ENCODE measurements at places on chromosomes 1 and 21.
A peak's percentile ranks its signal among the peaks of the same experiment; 100 is the strongest.

- H3K4me3 ChIP-seq = no peak overlapping the region
- no peaks in the 10 kb centered on the region for H3K36me3 ChIP-seq
- peaks cover 10% of the 10 kb centered on the region for H3K4me1 ChIP-seq
- H3K27ac ChIP-seq = no peak overlapping the region
Observed at GRCh38 chr1:222979561-222979960, 163.5 kb downstream of the TLR5 start.

- H3K4me3 ChIP-seq = no peak overlapping the region
- no peaks in the 10 kb centered on the region for H3K27me3 ChIP-seq
- no peaks in the 10 kb centered on the region for H3K36me3 ChIP-seq
- H3K4me1 ChIP-seq = peaks cover 6% of the 10 kb centered on the region
- no peak for DNase-seq
- H3K27ac ChIP-seq = no peak overlapping the region
Observed at GRCh38 chr1:211329764-211330201, 3.1 kb downstream of the TRAF5 start.

GRCh38 chr1:201706109-201706508 lies 122.8 kb upstream of the IPO9 start:
- H3K4me1 ChIP-seq = peaks cover 16% of the 10 kb centered on the region
- H3K4me3 ChIP-seq = no peak overlapping the region
- no peak for DNase-seq
- H3K36me3 ChIP-seq = no peaks in the 10 kb centered on the region
- H3K27ac ChIP-seq = no peak overlapping the region

DNA sequence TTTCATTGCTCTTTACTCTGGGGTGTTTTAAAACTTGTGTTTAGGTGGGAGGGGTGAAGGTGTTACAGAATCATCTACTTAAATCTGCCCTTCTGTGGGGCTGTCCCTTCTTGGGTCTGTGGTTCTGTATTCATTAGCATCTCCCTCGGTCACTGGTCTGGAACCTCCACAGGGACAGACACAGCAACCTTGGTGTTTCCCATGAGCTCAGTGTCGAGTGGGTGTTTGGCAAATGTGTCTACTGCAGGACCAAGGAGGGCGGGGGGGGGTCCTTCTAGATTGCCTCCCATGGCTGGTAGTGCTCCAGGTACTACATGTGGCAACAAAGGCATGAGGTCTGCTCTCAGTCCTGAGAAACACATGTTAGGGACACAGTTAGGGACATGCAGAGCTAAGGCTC lies 273.4 kb downstream of the PCP4 start:
- H3K27me3 ChIP-seq = no peaks in the 10 kb centered on the region
- H3K27ac ChIP-seq = no peak overlapping the region
- H3K36me3 ChIP-seq = no peaks in the 10 kb centered on the region
- no peak overlapping the region for H3K4me3 ChIP-seq
- no peak for DNase-seq

DNA sequence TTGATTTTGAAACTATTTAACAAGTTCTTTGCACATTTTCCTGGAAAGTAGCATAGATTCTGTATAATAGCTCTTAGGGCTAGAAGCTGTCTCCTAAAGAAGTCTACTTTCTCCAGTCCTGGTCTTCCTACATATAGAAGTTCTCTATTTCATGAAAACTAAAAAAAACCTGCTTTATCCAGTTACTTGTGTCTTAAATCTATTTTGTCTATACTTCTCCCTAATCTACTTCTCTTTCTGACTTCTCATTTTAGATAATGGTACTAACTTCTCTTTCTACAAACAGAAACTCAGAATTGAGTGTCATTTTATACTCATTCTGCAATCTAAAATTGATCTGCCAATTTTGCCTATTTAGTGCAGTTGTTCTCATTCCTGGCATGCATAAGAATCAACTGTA lies 28.7 kb downstream of the PDE4B start:
- no peaks in the 10 kb centered on the region for H3K27me3 ChIP-seq
- DNase-seq = no peak
- no peak overlapping the region for H3K4me3 ChIP-seq
- no peak overlapping the region for H3K27ac ChIP-seq

GRCh38 chr1:226578946-226579578 lies 30.5 kb downstream of the STUM start:
- DNase-seq = no peak
- H3K4me1 ChIP-seq = no peaks in the 10 kb centered on the region
- H3K27ac ChIP-seq = no peak overlapping the region
- H3K36me3 ChIP-seq = no peaks in the 10 kb centered on the region

- no peaks in the 10 kb centered on the region for H3K27me3 ChIP-seq
- no peak overlapping the region for H3K4me3 ChIP-seq
- H3K36me3 ChIP-seq = no peaks in the 10 kb centered on the region
- DNase-seq = no peak
- H3K27ac ChIP-seq = no peak overlapping the region
- no peaks in the 10 kb centered on the region for H3K4me1 ChIP-seq
Observed at GRCh38 chr1:111679541-111679940, 59.7 kb downstream of the INKA2 start.

DNA sequence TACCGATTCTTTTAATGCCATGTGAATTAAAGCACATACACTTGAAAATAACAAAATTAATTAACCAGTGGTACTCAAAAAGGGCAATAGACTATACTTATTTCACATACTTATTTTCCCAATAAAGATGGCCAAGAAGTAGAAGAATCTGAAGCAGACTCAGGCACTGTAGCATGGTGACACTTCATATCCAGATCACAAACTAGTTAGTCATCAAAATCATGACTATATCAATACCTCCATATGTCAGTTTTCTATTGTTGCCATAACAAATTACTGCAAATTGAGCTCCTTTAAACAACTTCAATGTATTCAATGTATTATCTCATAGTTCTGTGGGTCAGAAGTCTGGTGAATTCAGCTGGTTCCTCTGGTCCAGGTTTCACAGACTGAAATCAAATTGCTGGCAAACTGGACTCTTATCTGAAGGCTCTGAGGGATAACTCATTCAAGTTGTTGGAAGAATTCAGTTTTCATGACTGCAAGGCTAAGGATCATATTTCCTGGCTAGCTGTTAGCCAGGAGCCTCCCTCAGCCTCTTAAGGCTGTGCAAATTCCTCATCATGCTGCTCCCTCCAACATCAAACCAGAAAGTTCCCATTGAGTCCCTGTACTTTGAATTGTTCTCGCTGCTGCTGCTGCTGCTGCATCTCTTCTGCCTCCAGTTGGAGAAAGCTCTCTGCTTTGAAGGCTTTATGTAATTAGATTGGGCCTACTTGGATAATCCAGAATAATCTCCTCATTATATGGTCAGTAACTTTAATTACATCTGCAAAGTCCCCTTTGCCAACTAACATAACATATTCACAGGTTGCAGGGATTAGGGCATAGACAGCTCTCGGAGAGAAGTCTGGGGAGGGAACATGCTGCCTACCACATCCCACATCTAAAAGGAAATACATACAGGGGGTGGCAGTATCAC lies 91.5 kb downstream of the MRPL39 start:
- H3K27ac ChIP-seq = peak overlapping the region; percentile 34
- no peak overlapping the region for H3K4me3 ChIP-seq
- DNase-seq = no peak
- H3K36me3 ChIP-seq = no peaks in the 10 kb centered on the region

GRCh38 chr1:70979881-70980280 lies 67.7 kb downstream of the PTGER3 start:
- no peaks in the 10 kb centered on the region for H3K36me3 ChIP-seq
- no peak for DNase-seq
- no peaks in the 10 kb centered on the region for H3K4me1 ChIP-seq
- no peak overlapping the region for H3K27ac ChIP-seq

GRCh38 chr1:153957744-153958110 lies 685 bp downstream of the CRTC2 start:
- peak overlapping the region; percentile 65 for H3K4me3 ChIP-seq
- H3K27ac ChIP-seq = peak overlapping the region; percentile 84
- peaks cover 37% of the 10 kb centered on the region for H3K4me1 ChIP-seq
- DNase-seq = no peak
- peaks cover 6% of the 10 kb centered on the region for H3K36me3 ChIP-seq
- no peaks in the 10 kb centered on the region for H3K27me3 ChIP-seq

- H3K4me1 ChIP-seq = no peaks in the 10 kb centered on the region
- DNase-seq = no peak
- peaks cover 76% of the 10 kb centered on the region for H3K27me3 ChIP-seq
- no peaks in the 10 kb centered on the region for H3K36me3 ChIP-seq
Observed at GRCh38 chr1:160080381-160081100, 797 bp upstream of the KCNJ9 start.

- H3K27me3 ChIP-seq = no peaks in the 10 kb centered on the region
- DNase-seq = peak; percentile 17
- H3K4me3 ChIP-seq = no peak overlapping the region
- H3K4me1 ChIP-seq = peaks cover 5% of the 10 kb centered on the region
Observed at GRCh38 chr1:46406881-46407608, 12.9 kb downstream of the FAAH start.

- H3K27ac ChIP-seq = no peak overlapping the region
- no peak overlapping the region for H3K4me3 ChIP-seq
- H3K36me3 ChIP-seq = peaks cover 6% of the 10 kb centered on the region
- no peaks in the 10 kb centered on the region for H3K4me1 ChIP-seq
Observed at GRCh38 chr1:113940365-113941244, 11.5 kb downstream of the HIPK1 start.

DNA sequence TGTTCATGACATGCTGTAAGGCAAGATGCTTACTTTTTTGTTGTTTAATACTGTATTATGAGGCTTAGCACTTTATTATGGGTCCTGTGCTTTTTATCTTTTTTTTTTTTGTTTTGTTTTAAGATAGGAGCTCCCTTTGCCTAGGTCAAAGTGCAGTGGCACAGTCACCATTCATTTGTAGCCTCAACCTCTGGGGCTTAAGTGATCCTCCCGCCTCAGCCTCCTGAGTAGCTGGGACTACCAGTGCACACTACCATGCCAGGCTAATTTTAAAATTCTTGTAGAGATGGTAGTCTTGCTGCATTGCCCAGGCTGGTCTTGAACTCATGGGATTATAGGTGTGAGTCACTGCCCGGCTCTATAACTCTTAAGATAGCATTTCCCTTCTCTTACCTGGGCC lies 4.6 kb downstream of the UBAP2L start:
- H3K27ac ChIP-seq = no peak overlapping the region
- no peak for DNase-seq
- H3K4me3 ChIP-seq = no peak overlapping the region
- peaks cover 25% of the 10 kb centered on the region for H3K4me1 ChIP-seq
- H3K36me3 ChIP-seq = peaks cover 40% of the 10 kb centered on the region

- peaks cover 5% of the 10 kb centered on the region for H3K4me1 ChIP-seq
- H3K27me3 ChIP-seq = no peaks in the 10 kb centered on the region
- peak overlapping the region; percentile 6 for H3K27ac ChIP-seq
Observed at GRCh38 chr1:231724876-231725647, 98.5 kb downstream of the DISC1 start.

DNA sequence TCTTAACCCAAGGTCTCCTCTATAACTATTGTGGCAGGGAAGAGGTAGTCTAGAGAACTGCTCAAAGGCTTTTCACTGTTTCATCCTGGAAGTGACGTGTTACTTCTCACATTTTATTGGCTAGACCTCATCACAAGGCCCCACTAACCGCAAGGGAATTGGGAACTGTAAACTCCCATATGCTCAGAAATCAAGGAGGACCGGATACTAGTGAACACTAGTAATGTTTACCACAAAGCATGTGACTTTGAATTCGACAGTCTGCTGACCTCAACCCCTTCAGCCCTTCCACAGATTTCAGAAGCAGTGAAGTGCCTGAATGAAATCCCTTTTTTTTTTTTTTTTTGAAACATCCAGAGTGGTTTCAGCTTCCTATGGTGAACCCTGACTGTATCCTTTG lies 3.4 kb upstream of the EEIG2 start:
- DNase-seq = no peak
- no peak overlapping the region for H3K27ac ChIP-seq
- no peak overlapping the region for H3K4me3 ChIP-seq
- no peaks in the 10 kb centered on the region for H3K36me3 ChIP-seq

- H3K36me3 ChIP-seq = no peaks in the 10 kb centered on the region
- H3K4me3 ChIP-seq = no peak overlapping the region
- no peaks in the 10 kb centered on the region for H3K4me1 ChIP-seq
- peak; percentile 36 for DNase-seq
- H3K27me3 ChIP-seq = no peaks in the 10 kb centered on the region
Observed at GRCh38 chr1:209900734-209901133, 37.3 kb upstream of the SYT14 start.

DNA sequence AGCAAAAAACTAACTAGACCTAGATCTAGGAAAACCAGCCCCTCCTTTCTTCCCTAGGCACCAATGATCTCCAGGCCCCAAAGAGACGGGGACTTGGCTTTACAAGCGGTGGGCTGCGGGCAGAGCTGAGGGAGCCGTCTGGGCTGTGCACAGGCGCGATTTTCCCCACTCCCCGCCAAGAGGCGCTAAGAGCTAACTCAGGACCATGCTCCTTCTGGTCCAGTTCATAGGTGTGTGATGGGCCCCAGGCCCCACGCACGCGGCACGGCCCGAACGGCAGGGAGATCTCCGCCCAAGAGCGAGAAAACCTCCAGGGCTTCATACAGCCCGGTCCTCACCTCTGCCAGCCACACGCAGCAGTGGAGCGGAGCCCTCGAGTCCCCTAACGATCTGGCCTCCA lies 7.5 kb upstream of the GPR153 start:
- DNase-seq = no peak
- H3K27me3 ChIP-seq = no peaks in the 10 kb centered on the region
- H3K27ac ChIP-seq = no peak overlapping the region
- H3K36me3 ChIP-seq = no peaks in the 10 kb centered on the region

- DNase-seq = no peak
- no peaks in the 10 kb centered on the region for H3K4me1 ChIP-seq
- H3K36me3 ChIP-seq = no peaks in the 10 kb centered on the region
- no peaks in the 10 kb centered on the region for H3K27me3 ChIP-seq
- no peak overlapping the region for H3K4me3 ChIP-seq
Observed at GRCh38 chr1:4203501-4203900, 303.4 kb upstream of the C1orf174 start.

DNA sequence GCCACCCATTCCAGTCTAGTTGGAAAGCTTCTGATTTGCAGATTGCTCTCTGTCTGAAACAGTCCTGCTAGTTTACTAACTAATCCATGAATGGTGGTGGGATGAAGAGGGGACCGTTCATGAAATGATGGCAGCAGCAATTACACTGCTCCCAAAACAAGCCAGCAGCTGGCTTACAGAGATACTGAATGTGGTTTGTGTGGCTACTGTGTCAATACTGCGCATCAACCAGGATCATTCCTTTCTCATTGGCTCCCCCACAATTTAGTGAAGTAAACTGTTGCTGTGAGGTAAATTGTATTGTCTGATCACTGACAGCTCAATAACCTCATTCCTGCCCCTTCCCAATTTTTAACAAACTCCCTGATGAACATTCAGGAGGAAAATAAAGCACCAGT lies 191.3 kb upstream of the LMO4 start:
- no peak overlapping the region for H3K4me3 ChIP-seq
- H3K4me1 ChIP-seq = no peaks in the 10 kb centered on the region
- no peaks in the 10 kb centered on the region for H3K36me3 ChIP-seq
- DNase-seq = no peak
- H3K27ac ChIP-seq = no peak overlapping the region

DNA sequence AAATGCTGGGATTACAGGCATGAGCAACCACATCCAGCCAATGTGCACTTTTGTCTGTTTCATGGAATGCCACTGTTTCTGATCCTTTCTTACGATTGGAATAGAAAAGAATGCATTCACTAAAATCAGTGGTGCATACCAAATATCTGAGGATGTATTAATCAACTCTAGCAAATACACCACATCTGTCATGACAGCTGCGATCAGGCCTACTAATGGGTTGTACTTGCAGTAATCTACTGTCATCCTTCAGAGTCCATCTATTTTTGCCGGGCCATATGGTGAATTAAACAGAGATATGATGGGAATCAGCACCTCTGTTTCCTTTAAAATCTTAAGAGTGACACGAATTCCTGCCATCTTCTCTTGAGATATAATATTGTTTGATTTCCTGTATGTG lies 8.5 kb upstream of the USP1 start:
- DNase-seq = no peak
- no peaks in the 10 kb centered on the region for H3K36me3 ChIP-seq
- H3K4me3 ChIP-seq = no peak overlapping the region
- peaks cover 4% of the 10 kb centered on the region for H3K27me3 ChIP-seq

Measured in cardiac muscle cell (in vitro differentiated cells and primary cell).